ENCODE measurements at places on chromosomes 13 and 19.

- peak; percentile 16 for DNase-seq
These were observed 1.2 kb downstream of the ZNF233 start for GRCh38 chr19:44260695-44261446.

DNA sequence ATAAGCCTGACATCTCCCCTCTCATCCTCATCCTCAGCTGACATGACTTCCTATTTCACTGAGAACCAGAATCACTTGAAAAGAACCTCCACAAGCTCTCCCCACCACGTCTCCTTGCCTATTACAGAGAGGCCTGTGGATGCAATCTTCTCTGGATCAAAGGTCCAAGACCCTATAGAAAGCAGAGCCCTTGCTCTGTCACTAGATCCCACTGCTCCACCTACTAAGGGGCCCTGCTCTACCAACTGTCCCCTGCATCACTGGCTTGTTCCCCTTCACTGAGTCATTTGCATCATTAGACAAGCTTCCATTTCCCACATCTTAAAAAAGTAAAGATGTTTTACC lies 40.8 kb downstream of the RCBTB2 start:
- DNase-seq = no peak

- no peak for DNase-seq
These were observed 23.7 kb upstream of the SEMA6B start for GRCh38 chr19:4582980-4583842.

DNA sequence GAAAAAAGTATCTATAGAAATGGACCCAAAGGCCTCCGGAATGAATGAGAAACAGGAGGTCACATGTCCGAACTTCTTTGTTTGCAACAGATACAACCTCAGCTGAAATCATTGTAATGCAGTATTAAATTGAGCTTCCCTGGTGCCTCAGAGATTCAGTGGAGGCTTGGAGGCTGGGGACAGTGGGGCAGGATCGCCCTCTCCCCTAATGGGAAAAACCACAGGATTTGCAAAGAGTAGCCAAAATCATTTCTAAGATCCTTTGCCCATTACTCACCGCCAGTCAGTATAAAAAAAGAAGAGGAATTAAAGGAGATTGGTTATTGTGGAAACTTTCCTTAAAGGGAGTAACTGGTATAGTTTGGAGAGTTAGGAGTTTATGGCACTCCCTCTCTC lies 30.4 kb upstream of the IRS2 start:
- DNase-seq = no peak

- no peak for DNase-seq
These were observed 5.1 kb downstream of the TMEM86B start for GRCh38 chr19:55223291-55224037.

Data from small intestine (tissue), 16 donors.